DMS153 (cell line): ENCODE measurements at places on chromosomes 6 and 20.

DNA sequence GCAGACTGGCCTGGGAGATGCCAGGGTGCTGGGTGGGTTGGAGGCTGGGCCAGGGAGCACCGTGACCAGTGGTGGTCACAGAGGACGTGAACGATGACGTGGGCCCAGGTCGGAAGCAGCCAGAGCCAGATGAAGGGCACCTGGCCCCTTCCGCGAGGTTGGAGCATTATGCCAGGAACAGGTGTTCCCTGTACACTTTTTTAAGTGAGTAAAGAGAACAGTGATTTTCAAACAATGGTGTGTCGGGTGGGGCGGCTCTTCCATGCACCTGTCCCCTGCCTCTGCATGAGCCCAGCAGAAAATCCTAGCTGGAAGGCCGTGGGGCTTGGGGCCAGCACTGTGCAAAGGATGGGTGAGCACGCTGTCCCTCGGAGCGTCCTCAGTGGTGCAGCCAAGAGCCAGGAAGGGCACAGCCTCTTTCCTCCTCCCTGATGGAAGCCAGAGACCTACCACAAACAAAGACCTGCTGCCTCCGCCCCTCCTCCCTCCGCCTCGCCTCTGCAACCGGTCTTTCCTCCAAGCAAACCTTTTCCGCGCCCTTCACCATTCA lies 350.5 kb downstream of the ZFAND3 start:
- DNase-seq, result peak; percentile 81

DNA sequence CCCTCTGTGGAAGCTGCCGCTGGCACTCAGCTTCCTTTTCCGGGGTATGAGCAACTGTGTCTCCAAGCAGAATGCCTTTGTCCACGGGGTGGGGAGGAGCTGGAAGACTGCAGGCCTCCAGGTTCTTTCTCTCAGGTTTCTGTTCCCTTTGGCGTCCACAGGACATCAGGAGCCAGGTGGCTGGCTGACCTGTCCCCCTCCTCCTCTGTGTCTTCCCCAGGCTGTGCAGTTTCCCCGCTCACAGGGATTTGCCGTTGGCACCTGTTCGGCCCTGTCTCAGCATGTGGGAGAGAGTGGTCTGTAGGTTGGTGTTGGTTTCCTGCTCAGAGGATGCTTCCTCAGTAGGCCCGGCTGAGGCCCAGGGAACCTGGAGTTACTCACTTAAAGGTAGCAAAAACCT lies 43.5 kb downstream of the CDS2 start:
- no peak for DNase-seq

DNA sequence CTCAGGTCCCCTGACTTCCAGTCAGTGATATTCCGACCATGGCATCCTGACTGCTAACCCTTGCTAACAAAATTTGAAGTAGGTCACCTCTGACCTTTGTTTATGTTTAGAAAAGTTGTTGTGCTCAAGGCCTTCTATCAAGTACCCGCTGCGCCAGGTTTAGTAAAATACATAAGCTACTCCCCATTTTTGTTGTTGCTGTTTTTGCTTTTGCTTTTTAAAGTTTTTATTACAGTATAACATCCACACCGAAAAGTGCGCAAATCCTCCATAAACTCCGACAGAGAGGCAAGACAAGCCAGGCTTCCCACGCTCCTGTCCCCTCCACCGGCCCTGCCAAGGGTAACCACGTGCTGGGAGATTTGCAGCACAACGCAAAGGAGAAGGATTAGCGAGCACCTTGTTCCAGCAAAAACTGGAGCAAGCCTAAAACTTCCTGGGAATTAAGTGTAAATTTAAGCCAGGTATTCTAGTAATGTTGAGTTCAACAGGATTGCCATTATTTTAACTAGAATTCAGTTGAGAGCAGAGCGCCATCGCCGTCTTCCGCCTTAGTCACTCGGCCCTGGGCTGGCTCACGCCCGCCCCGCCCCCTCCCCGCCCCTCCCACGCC lies 17.8 kb upstream of the HMGN4 start:
- DNase-seq, result no peak

GRCh38 chr6:168822376-168822775 lies 381.4 kb downstream of the SMOC2 start:
- DNase-seq, result no peak

DNA sequence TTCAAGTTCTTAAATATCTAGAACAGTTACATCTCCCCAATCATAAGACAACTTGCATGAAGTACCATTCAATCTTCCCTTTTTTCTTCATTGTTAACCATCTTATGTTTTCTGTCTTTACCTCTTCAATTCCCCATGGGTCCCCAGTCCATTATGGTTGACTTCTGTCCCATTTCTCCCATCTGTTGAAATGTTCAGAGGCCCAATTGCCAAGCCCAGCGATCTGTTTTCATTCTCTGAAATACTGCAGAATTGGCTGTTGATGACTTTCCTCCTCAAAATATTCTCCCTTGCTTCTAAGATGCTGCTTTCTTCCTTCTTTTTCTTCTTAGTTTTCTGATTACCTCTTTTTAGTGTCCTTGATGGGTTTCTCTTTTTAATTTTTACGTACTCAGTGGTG lies 26.0 kb downstream of the DSTN start:
- no peak for DNase-seq

GRCh38 chr20:21083825-21084325 lies 22.3 kb downstream of the LINC00237 start:
- no peak for DNase-seq

GRCh38 chr6:39339096-39339867 lies 16.8 kb upstream of the KCNK16 start:
- DNase-seq, result no peak

DNA sequence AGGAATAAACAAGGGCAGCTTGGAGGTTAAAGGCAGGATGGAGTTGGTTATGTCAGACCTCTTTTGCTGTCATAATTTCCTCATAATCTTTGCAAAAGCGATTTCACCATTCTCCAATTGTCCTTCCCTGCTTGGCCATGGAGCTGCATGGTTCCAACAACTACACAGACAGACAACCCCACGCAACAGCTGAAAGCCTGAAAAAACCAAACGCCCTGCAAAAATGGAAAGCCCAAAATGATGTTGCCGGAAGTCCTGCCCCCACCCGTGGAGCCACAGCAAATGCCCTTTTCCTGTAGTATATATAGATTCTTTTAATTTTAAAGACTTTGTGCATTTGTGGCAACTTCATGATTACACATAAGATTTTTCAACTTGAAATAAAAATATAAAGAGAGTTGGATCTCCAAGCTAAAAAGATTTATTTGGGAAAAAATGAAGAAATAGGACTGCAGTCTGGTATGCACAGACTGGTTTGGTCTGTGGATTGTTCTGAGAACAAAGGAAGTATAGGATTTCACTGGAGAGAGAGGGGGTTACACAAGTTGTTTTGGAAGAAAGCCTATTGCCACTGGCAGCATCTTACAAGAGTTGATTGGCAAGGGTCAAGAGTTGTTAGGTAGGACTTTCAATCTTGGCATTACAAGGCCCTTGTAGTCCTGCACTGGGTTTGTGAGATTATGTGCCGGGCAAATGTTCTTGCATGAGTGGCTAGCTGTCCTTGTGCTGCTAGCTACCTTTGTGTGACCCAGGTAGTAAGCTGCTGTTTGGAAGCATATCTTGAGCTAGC lies 190.0 kb downstream of the C6orf118 start:
- DNase-seq, result no peak

DNA sequence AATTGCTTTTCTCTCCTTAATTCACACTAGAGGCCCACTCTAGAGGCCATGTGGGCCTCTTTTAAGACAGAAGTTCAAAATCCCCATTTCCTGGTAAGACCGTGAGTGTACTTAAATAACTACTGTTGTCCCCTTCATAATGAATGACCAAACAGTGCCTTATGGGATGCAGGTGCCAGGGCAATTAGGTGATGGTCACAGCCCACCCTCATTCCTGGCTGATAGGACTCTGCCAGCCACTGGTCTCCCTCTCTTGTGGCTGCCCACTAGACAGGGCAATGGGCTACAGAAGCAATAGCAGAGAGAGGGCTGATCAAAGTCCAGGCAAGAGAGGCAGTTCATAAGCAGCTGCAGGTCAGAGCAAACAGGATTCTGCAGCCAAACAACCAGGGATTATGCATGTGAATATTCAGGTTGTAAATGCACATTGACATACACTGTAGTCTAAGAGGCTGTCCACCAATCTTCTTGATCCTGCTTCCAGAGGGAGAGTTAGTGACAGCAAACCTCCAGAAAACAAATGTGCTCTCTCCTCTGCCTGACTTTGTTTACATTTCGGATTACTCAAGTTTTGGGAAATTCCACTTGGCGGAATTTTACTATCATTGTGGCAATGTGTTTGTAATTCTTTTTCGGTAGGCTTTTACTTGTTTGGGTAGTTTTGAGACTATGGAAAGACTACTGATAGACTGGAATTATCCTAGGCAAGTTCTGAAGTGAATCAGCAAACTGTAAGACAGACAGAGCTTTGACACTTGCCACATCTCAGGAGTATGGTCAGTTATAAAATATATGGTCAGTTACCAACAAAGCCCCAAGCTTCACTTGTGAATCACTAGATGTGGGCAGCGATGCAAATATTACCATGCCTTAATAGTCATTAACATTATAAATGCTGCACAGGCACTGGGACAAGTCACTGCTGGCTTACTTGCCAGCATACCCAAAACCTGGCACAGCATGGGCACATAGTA lies 12.8 kb downstream of the PTPRK start:
- DNase-seq, result no peak
